Anterior cingulate cortex (tissue), 58 donors: ENCODE measurements at places on chromosomes 12 and 14.

DNA sequence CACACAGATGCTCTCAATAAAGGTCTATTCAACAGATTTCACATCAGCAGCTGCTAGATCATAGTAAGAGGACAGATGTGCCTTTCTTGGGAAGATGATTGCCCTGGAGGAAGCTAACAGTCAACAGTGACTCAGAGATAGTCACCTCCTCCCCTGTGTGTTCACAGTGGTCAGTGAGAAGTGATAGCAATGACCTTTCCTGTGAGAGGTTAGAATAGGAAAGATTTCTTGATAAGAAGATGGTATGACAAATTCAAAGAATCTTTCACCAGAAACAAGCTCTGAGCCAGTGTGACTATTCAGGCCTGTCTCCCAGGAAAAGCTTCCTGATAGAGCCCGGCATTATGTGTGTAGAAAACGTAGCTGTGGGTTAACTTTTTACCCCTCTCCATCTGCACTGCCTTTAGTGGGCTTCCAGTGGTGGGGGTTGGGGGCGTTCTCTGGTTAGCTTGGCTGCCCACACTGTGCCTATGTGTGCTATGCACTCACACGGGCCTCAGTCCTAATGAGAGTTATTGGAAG is 66.4 kb upstream of the ARHGAP5 start:
- DNase-seq, result no peak

DNA sequence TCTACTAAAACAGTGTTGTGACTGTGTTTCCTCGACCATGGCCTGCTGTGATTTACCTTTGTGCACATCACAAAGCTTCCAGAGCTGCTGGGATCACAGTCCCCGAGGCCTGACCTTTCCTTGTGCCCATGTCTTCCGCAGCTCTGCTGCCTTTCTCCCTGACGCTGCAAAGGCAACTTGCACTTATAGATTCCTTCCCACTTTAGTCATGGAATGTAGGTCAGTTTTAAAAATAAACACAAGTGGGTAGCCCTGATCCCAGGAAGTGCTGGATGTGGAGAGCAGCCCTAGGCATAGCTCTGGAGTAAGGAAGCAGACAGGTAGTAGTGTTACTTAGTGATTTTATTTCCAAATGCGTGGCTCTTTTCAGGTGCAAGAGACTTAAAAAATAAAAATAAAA is 825.7 kb downstream of the AACS start:
- DNase-seq, result no peak

DNA sequence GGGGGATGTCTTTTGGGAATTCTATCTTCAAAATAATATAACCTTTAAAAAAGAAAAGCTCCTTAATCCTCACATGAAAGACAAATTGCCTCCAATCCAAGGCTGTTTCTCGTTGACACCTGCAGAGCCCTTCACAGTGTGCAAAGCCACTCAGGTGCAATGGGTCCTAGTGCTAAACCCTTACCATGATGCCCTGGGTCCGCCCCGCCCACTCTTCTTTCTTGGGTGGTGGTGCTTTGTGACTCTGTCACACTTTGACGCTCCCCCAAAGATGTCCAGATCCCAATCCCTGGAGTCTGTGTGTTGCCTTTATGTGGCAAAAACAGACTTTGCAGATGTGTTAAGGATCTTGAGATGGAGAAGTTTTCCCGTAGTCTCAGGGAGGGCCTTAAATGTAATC is 29.7 kb downstream of the CLMN start:
- no peak for DNase-seq

DNA sequence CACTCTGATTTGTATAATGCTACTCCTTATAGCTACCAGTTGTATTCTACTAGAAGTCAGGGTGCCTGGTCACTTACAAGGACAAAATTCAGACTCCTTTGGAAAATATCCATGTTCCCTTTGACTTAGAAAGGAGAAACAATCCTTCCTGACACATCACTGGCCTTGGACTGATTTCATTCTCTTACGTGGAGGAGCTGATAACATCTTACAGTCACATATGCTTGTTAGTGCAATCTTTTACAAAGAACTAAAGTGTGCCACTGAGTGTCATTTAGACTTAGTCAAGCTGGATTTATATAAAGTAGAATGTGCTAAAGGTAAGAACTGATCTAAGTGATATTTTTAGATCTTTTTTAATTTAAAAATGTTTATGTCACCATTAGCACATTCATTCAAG is 131.0 kb upstream of the TMTC2 start:
- DNase-seq, result no peak

GRCh38 chr14:55731881-55732498 is 152.0 kb downstream of the KTN1 start:
- DNase-seq, result no peak

- peak; percentile 33 for DNase-seq
Measured at GRCh38 chr12:62731055-62731820, 203.7 kb downstream of the PPM1H start.

GRCh38 chr12:87082756-87083155 is 826.6 kb upstream of the MGAT4C start:
- DNase-seq, result no peak

- no peak for DNase-seq
Measured at GRCh38 chr12:125100551-125101434, 35.6 kb downstream of the AACS start.

DNA sequence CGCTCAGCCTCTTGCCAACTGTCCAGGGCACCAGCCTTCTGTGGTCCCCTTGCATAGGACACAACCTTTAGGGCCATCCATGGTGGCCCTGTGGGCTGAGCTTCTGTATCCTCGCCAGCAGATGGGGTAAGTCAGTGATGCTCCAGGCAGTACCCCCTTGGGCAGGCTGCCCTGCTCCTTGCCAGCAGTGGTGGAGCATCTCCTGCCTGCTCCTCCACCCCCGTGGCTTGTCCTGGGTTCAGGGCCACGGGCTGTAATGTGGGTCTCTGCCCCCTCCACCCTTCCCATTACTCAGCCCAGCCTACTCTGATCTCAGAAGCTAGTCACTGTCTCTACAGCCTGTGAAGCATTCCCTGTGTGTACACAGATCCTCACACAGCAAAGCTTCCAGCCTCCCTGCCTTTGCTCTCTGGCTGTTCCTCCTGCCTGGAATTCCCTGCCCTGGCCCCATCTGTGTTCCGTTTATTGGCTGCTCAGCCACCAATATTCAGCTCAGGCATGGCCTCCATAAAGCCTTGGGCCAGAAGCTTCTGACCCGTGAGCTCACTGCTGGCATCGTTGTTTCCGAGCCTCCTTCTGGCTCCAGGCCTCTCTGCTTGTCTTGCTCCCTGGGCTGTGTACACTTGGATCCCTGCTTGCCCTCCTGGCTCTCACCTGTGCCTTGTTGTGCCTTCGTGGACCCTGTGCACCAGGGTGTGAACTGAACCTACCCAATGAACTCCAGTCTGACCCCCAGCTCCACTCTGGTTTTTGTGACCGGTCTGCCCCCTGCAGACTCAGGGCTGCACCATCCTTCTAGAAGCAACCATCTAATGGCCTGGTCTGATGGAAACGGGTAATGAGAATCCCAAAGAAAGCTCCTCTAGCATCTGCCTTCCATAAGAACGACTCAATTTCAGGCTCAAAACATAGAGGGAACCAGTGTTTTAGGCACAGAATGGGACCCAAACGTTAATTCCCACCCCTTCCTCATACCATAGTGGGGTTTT is 177.0 kb upstream of the PRMT8 start:
- DNase-seq, result no peak

DNA sequence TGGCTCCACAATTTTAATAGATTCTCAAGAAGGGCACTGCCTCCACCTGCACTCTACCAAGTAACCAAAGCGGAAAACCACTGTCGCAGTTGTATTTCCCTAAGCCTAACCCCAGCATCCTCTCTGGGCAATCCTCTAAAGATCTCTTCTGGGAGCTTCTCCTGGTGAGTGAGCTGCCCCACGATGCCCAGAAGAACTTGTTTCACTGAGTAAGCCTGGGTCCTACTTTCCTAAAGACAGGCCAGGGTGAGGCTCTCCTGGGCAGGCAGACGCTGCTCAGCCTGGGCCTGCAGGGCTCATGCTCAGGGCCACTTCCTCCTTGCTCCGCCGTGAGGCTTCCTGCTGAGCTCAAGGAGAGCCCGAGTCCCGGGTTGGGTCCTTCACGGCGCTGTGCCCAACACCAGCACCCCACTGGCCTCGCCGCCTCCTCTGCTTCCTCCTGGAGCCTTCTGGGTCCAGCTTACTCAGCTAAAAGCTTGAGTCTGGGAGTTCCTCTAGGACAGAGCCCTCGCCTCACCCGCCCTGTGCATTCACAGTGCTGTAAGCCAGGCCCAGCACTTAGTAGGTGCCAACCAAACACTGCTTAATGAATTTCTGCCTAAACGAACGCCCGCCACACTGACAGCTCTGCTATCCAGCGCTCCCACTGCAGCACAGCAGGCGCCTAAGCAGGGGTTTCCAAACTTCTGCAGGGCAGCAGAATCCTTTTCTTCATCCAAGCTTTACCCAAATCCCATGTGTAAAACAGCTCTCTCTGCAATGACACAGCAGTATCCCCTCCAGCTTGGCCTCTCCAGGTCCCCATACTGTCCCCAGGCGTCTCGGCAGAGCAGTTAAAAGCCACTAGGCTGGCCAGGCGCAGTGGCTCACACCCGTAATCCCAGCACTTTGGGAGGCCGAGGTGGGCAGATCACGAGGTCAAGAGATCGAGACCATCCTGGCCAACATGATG is 5.7 kb downstream of the RAB35 start:
- DNase-seq, result peak; percentile 70

GRCh38 chr14:35416108-35416750 is 11.7 kb upstream of the NFKBIA start:
- no peak for DNase-seq

GRCh38 chr12:52300796-52301691 is 9.7 kb upstream of the KRT81 start:
- no peak for DNase-seq

- DNase-seq, result peak; percentile 64
Measured at GRCh38 chr12:57452937-57453509, 2.1 kb upstream of the INHBE start.

GRCh38 chr12:47837190-47838171 is 17.8 kb upstream of the HDAC7 start:
- peak; percentile 50 for DNase-seq

- DNase-seq, result no peak
Measured at GRCh38 chr14:36971263-36971855, 201.0 kb downstream of the SLC25A21 start.

DNA sequence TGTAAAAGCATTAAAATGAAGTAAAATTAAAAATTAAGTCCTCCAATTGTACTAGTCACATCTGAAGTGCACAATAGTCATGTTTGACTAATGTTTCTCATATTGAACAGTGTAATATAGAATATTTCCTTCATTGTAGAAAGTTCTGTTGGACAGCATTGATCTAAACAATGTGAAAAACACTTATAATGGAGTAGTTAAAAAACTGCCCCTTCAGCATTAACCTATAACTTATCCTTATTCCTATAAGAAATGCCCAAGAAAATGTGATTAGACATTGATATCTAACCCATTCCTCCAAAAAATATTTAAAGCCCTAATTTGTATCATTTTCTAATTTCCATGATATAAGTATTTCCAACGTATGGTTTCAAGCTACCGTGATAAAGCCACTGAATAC is 210.7 kb downstream of the RASSF9 start:
- DNase-seq, result no peak

DNA sequence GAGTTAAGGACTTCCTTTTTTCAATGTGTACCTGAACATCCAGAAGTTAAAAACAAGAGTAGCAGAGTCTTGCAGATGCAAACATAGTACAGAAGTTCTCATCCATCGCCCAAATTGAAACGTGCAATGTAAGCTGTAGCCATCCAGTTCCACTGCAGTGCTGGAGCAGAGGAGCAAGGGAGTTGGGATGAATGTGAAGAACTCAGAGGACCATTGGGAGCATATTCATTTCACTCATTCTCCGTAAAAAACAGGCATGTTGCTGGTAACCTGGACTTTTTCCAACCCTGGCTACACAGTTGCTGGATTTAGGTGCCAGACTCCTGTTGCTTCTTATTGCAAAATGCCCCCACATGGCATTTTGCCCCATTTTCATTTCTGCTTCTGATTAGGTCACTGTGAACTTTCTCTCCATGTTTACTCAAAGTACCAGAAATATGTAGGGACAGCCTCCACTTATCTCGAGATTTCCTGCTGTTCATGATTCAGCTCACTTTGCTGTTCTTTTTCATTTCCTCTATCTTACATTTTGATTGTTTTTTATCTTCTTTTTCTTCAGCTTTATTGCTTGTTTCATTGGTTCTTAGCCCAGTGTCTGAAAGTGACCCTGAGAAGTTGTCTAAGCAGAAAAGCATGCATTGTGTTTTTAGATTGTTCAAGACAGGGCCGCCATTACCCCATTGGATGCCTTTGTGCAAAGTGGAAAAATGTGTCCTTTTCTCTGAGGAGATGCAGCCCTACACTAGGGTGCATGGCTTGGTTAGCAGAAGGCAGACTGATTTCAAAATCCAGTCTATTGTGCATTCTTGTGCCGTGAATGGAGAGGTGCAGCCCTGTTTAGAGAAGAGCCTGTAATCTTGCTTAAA is 109.0 kb upstream of the AMIGO2 start:
- no peak for DNase-seq

DNA sequence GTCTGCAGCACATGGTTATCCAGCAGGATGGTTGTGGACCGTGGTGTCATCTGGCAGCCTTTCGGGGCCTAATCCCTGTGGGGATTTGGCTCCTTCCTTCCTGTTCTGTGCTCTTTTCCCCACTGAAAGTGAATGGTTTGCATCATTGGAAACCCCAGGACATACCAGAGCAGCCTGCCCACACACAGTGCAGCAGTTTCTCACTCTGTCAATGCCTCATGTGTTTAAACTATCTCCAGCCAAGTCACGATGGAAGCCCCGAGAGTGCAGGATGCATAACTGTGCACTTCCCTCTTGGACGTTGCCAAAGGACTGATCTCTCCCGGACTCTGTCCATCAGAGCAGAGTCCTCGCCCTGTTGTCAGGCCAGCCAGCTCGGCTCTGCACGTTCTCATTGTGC is 29.0 kb upstream of the AMN start:
- DNase-seq, result no peak

DNA sequence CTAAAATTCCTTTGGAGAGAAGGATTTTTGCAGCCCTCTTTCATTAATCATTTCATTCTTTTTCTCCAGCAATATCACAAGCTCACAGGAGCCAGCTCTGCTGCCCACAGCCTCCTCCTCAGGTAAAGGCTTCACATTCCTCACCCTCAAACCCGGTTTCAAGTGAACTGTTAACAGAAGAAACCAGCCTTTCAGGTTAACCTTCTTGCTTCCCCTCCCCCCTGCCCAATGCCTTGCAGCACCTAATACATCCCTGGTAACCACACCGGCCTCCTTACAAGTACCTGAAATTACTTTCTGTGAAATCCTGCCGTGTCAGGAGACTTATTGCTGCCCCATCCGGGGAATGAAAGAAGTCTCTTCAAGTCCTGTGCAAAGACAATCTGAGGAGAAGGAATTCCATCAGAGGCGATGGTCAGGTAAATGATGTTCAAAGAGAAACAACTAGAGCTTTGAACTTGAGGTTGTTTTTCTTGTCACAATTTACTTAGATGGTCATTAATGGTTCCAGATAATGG is 111.2 kb downstream of the MYRFL start:
- no peak for DNase-seq

DNA sequence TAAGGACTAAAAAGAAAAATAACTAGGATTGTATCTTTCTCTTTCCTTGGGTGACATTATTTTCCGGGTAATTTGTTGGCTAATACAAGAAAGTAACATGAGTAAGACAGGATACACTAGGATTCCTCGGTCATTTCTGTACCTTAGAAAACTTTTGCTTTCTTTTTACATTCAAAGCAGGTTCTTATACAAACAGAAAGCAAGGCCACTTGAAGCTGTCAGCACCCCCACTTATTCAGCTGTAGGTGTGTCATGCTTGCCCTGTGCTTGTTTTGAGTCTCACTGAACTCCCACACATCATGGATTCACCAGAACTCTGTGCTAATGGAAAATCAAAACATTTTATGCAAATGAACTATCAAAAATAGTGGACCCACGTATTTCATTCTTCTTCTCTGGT is 266.8 kb upstream of the CLEC14A start:
- no peak for DNase-seq
